LHCN-M2 (cell line): ENCODE measurements at places on chromosomes 4 and X. TPM values are rescaled to one million over a fixed set of nuclear protein-coding genes. Genes with fewer than 3 reads are reported as not detected.

GRCh38 chrX:41946235-41946634, 22.9 kb upstream of the CASK start:
- DNase-seq: no peak

LDB2 gene
- total RNA-seq: not detected in 2 replicates

PRR32 gene
- total RNA-seq: not detected in 2 replicates

TAF1 gene
- total RNA-seq: 13.0 and 17.1 TPM in 2 replicates

FAM47A gene
- not detected in 2 replicates for total RNA-seq

DNA sequence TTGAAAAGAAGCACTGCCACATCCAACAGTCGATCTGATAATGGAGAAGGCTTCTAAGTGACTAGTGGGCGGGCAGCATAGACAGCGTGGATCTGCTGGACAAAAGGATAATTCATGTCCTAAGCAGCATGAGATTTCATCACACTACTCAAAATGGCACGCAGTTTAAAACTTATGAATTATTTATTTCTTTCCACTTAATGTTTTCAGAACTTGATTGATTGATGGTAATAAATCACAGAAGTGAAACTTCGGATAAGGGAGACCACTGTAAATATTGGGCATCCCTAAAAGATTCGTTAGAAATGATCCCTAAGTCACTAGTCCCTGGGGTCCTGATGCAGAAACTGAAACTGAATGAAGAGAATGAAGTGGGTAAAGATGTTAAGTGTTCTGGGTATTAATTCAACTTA, 93.0 kb upstream of the ANK2 start:
- DNase-seq: no peak

NHSL2 gene
- total RNA-seq: 0.06 and 0.23 TPM in 2 replicates
